ENCODE measurements at places on chromosomes 1 and 21.

DNA sequence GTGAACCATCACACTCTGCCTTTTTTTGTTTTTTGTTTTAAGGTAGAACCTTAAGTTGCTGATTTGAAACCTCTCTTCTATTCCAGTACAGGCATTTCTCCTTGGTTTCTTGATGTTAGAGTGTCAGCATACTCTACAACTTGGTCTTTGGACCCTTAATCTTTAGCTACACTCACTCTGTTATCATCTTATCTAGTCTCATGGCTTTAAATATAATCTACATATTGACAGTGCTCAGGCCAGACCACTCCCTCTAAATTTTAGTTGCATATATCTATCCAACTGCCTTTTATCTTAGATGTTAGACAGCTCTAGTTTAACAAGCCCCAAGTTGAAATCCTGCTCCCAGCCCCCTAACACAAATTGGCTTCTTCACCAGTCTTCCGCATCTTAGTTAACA is 22.1 kb downstream of the NME7 start:
- no peak for DNase-seq

DNA sequence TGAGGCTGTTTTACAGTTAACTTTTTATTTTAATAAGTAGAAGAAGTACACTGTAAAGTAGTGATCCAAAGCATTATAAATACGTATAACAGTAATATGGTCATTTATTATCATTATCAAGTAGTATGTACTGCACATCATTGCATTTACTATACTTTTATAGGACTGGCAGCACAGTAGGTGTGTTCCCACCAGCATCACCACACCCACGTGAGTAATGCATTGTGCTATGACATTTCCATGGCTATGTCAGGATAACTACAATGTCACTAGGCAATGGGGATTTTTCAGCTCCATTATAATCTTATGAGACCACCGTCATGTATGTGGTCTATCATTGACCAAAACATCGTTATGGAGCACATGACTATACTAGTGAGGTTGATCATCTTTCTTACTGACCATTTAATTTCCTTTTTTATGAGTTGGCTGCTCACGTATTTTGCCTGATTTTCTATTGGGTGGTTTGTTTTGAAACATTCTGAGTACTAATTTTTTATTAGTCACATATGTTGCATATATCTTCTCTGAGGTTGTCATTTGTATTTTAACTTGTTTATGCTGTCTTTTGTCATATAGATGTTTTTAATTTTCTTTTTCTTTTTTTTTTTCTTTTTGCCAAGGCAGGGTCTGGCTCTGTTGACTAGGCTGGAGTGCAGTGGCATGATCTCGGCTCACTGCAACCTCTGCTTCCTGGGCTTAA is 25.3 kb upstream of the SHCBP1L start:
- DNase-seq: no peak

GRCh38 chr1:147451628-147452027 is 89.7 kb upstream of the BCL9 start:
- DNase-seq: no peak

DNA sequence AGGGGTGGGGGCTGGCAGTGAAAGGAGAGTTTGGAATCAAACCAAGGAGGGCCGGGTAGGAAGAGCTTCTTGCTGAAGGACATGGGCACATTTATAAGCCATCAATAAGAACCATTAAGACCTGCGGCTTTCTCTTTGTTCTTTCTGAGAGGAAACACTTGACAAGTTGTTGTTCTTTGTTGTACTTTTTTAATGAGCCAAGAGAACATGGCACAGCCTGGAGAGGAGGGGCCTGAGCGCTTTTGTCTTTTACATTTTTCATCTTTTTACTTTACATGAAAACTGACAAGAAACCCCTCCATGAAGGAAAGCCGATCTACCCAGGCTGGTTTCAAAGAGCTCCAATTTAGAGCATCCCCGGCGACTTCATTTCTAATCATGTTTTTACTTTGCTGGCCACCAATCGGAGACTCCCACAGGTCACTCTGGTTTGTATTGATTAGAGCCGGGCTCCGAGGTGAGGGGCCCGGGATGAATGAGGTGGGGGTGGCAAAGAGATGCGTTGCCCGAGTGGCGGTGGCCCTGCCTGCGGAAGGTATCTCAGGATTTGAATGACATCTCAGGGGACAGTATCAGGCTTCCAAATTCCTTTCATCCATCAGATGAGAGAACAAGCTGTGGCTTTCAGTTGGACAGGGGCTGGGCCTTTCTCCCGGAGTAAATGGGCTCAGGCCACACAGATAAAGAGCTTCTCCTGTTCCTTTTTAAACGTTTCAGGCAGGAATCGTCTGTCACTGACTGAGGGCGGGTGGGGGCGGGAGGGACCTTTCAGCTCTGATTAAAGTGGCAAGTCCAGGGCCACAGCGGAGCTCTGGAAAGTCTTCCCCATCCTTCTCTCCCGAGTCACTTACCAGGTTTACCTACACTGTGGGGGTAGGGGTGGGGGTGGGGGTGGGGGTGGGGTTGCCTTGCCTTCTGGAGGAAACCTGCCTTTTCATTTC is 138.8 kb upstream of the ARHGEF16 start:
- DNase-seq: no peak

GRCh38 chr1:27876341-27877114 is 4.2 kb downstream of the THEMIS2 start:
- no peak for DNase-seq

GRCh38 chr1:237152506-237153335 is 110.7 kb downstream of the RYR2 start:
- DNase-seq: no peak

DNA sequence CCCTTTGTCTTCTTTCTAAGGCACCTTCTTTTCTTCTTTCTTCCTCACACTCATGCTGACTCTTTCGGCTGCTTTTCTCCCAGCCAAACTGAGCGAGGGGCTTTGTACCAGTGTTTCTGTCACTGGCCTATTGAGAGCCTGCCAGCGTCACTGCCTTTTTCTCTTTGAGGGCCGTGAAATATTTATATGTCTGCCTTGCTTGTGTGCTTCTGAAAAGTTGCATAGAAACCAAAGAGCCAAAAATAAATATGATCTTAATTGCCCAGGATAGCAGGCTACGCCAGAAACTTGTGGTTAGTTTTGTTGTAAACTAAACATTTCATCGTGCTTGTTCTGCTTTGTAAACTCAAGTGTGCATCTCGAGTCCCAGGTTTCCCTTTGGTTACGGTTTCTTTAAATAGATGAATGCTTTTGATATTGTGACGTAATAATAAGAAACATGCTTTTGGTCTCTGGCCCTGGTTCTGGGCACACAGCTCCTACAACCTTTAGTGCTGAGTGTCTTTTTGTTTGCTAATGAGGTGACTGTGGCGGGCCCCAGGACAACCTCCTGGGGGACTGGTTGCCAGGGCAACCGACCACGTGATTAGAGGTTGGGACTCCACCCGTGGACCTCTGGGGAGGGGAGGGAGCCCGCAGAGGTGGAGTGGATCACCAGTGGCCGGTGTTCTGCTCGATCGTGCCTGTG is 10.8 kb downstream of the SLC37A1 start:
- no peak for DNase-seq

DNA sequence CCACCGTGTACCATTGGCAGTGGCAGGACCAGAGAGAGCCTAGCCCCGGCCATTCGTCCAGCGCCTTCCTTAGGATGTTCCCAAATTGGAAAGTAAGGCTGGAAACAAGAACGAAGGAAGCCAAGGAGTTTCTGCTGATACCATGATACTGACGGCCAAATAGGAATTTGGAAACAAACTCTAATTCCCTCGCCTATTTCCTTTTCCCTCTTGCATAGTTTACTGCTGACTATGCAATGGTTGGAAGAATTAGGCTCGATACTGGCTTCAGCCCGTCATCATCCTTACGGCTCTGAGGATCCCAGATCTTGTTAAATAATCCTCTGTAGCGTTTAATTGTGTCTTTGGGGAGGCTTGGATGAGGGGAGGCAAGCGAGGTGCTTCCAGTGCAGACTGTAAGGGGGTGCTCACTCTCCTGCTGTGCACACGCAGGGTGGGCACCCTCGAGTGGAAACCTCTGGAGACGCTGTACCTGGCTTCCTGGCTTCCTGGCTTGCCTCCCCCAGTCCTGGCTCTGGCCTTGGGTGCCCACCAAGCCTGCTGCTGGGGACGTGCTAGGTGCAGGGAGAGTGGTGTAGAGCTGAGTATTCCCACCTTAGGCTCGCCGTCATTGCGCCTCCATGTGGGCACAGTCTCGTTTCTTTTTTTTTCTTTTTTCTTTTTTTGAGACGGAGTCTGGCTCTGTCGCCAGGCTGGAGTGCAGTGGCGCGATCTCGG is 27.4 kb upstream of the CAMTA1 start:
- no peak for DNase-seq
